ENCODE measurements at places on chromosomes 4 and X.

- DNase-seq: no peak
These were observed 422.5 kb upstream of the FSTL5 start for GRCh38 chr4:162586266-162586665.

GRCh38 chr4:75015627-75016026 lies 82.7 kb downstream of the PARM1 start:
- DNase-seq: no peak

- no peak for DNase-seq
These were observed 45.5 kb upstream of the RBM47 start for GRCh38 chr4:40675166-40675565.

- DNase-seq: no peak
These were observed 79.1 kb downstream of the MID1IP1 start for GRCh38 chrX:38880296-38880854.

DNA sequence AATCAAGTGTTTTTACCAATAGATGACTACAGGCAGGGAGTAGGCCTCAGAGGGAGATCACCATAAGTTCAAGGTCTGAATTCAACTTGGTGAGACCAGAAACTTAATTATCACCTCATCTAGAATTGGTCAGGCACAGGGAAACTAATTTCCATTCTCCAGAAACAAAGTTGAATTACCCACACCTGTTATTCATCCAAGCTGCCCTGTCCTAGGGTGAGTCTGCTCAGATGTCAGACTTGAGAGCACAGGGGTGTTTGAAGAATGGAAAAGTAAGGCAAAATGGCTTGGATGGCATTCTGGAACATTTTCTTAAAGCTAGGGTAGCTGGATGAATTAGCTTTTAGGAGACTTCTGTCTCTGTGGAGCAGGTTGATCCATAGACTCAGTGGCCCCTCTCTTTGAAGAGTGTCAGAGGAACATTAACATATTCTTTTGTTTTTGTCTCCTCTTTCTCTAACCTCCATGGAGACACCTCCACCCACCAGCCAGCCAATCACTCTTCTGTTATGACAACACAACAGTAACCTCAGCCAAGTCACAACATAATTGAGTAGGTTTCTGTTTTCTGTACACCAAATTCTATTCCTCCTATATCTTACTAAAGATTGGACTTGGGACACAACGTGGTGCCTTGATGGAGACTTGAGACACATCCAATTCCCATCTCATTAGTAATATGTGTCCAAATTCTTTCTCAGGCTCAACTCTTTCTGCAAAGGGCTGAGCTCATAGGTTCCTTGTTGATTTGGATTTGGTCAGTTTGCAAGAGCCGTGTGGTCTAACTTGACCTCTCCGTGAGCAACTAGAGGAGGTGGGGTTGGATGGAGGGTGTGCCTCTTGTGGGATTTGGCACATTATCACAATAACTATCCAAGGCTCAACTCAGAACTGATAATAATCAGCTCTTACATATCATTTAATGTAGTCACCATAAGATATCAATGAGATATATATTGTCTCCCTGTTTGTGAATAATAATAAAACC lies 45.1 kb downstream of the VSIG4 start:
- DNase-seq: no peak

- DNase-seq: no peak
These were observed 311.8 kb downstream of the ADGRL3 start for GRCh38 chr4:61511716-61512488.

GRCh38 chrX:39258331-39258730 lies 457.1 kb downstream of the MID1IP1 start:
- DNase-seq: no peak

- no peak for DNase-seq
These were observed 74.4 kb downstream of the RNF150 start for GRCh38 chr4:141058591-141059512.

GRCh38 chrX:38868321-38868720 lies 67.1 kb downstream of the MID1IP1 start:
- DNase-seq: no peak

- DNase-seq: no peak
These were observed 47.6 kb upstream of the PRSS12 start for GRCh38 chr4:118400356-118400755.

- DNase-seq: no peak
These were observed 717.0 kb downstream of the CCSER1 start for GRCh38 chr4:90844241-90844640.

DNA sequence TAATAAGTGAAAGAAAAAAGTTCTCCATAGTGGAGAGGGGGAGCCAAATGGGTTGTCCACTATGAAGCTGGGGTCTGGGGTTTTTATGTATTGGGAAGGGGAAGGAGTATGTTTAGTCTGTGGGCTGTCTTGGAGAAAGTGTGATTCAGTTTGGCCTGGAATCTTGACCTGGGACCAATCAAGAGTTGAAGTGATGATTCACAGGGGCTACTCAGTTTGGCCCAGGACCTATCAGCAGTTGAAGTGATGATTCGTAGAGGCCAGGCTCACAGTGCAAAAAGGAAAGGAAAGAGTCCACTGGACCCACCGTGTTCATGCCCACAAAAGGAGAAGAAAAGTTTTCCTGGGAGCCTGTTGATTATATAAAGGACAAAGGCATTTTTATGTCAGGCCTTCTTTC lies 47.3 kb upstream of the RAB9B start:
- DNase-seq: no peak

GRCh38 chrX:21934414-21934813 lies 6.1 kb upstream of the SMS start:
- DNase-seq: no peak

- no peak for DNase-seq
These were observed 1196.9 kb downstream of the NLGN4X start for GRCh38 chrX:5031792-5032191.

GRCh38 chrX:152989292-152989658 lies 4.6 kb downstream of the PNMA5 start:
- DNase-seq: no peak

DNA sequence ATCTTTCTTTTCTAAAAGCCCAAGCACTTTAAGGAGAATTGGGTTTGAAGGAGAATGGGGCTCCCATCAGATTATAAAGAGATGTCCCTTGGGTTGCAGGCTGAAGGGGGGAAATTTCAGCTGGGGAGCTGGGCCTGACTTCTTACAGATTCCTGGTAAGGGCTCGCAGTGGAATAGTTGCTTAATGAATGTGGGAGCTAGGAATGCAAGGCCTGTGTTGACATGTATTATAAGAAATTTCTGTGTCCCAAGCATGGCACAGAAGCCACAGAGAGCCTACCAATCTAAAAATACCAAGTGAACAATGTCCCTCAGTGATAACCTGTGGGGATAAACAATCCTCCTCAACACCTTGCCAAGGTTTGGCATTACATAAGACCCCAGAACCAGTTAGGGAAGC lies 39.3 kb upstream of the WNK3 start:
- DNase-seq: no peak

DNA sequence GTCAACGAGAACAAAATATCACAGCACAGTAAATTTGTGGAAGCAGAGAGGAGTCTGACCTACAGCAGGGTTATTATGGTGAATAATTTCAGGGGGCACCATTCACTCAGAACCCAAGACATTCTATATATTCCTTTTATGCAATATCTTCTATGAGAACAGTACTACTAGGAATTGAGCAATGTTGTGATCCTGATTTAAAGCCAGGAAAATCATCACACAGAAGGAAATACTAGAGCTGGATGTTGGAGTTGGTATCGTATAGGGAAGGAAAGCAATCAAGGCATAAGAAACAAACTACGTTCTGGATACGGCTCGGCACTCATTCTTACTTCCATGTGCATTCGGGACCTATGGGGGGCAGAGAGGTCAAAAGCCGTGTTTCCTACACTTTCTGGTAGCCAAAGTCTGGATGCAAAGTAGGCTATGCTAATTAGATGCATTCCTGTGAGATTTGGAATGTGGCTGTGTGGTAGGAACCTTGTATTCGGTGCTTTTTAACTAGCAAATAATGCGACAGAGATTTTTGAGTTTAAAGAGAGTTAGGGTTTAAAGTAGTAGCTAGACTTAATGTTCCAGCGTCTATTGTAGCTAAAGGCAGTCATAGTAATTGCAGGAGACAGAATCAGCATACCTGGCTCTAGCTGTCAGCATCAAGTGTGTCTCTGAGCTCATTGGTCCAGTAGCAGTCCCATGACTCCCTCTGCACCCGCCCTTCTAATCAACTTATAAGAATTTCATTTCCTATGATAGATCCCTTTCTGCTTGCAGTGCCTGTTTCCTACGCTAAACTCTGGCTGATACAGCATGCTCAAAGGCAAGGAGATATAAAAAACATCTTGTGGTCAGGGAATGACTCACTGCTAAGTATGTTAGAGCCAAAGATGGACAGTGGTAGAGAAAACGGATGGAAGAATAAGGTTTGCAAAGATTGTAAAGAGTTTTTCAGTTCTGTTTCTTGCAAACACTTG lies 43.3 kb upstream of the PDGFC start:
- no peak for DNase-seq

DNA sequence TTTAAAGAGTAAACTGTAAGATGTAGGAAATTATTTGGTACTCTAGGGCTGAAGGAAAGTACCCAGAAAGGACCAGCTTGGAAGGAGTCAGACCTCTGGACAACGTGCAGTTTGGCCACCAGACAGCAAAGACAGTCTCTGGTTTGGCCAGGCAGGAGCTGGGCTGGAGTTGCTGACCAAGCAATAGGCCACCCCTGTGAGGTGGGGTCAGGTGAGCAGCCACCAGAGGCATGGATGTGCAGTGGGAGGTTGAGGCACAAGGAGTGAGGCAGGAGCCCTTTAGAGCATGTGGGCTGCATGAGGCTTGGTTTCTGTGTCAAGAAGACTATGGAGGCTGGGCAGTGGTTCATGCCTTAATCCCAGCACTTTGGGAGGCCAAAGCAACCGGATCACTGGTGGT lies 17.7 kb upstream of the MRFAP1 start:
- DNase-seq: no peak

GRCh38 chr4:148061141-148061481 lies 329.2 kb downstream of the ARHGAP10 start:
- no peak for DNase-seq

DNA sequence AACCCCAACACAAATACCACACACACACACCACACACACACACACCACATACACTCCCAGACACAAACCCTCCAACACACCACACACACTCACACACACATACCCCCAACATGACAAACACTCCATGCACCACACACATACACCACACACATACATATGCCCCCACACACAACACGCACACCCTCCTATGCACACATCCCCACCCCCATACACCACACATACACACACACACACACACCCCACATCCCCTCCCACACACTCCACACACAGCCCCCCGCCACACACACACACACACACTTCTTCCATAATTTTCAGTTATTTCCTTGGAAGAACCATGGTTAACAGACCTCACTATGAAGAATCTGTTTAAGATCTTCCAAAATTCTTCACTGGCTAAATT lies 173.5 kb upstream of the KCNIP4 start:
- no peak for DNase-seq

- no peak for DNase-seq
These were observed 56.3 kb upstream of the SPRY1 start for GRCh38 chr4:123340381-123340701.

DNA sequence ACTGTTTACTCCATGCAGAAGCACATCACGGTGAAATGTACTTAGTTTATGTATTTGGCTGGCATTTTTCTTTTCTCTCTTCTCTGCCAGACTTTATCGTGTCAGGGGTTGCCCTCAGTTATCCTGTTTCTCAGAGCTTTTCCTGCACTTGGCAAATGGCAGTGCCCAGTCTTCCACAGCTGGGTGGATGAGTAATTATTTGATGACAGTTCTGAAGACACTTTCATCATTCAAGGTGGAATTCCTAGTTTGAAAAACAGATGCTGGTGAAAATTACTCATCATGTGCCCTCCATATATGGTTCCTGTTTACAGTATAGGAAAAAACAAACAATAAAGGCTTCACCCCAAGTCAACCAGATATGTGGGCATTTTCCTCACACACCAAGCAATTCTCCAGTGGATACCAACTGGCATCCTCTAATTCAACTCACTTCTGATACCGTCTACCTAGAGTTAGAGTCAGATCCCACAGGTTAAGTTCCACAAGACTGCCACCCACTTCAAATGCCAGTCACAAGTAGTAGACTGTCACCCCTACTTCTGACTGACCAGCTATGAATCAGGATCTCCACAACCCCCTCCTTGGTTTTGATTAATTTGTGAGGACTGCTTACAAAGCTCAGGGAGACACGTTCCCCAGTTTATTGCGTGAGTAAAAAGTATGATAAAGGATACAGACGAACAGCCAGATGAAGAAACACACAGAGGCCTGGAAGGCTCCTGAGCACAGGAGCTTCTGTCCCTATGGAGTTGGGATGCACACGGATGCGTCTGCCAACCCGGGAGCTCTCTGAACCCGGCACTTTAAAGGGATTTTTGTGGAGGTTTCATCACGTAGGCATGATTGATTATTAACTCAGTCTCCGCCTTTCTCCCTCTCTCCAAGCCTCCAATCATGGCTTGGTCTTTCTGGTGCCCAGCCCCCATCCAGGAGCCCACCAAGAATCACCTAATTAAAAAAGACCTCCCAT lies 72.9 kb downstream of the CLDN34 start:
- no peak for DNase-seq

DNA sequence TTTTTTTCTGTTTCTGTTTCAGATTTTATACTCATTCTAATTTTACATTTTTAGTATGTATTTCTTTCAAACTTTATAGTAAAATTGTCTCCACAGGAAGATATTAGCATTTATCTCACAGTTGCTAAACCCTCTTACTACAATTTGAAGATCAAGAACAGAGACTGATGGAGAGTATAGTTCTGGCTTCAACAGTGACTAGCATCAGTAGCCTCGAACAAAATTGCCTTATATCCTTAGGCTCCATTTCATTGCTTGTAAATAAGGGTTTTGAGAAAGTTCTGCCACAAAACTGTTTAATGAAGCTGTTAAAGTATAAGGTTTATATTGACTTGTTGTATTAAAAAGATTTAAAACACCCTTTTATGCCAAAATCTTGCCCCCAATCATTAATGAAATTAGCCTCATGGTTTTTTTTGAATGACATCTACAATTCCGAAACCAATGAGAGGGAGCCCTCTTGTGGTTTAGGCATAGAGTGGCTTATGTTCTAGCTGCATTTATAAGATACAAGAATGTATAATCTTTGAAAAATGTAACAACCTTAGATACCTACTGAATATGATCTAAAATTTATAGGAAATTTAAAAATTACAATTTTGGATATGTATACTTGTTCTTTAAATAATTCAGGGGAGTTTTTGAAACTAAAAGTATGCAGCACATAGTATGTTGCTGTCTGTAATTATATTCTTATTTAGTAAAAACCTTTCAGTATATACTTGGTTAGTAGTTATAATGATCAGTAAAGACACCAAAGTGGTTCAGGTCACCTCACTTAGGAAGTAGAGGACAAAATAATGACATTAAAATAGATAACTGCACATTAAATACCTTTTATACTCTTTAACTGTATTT lies 109.8 kb upstream of the HPGD start:
- no peak for DNase-seq

DNA sequence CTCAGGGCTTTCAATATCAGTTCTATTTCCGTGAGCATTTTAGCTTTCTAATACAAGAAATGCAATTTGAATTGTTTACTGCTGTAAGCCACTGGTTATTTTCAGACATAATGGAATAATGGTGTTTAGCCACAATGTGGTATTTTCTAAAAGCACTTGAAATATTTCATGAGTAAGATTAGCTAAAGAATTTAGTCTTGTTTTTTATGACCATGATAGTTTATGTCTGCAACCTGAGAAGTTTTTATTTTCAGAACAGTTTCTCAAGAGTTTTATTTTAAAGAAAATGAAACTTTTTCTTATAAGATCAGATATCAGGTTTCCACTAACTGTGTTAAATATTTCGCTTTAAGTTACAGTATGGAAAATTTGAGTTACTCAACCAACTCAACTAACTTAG lies 60.2 kb downstream of the SLIT2 start:
- DNase-seq: no peak

GRCh38 chrX:132216283-132216682 lies 3.0 kb downstream of the RAP2C start:
- DNase-seq: no peak

Measured in activated gamma-delta T cell (primary cell).